T-helper 1 cell (primary cell): ENCODE measurements at places on chromosomes 12 and 14.
A peak's percentile ranks its signal among the peaks of the same experiment; 100 is the strongest.

DNA sequence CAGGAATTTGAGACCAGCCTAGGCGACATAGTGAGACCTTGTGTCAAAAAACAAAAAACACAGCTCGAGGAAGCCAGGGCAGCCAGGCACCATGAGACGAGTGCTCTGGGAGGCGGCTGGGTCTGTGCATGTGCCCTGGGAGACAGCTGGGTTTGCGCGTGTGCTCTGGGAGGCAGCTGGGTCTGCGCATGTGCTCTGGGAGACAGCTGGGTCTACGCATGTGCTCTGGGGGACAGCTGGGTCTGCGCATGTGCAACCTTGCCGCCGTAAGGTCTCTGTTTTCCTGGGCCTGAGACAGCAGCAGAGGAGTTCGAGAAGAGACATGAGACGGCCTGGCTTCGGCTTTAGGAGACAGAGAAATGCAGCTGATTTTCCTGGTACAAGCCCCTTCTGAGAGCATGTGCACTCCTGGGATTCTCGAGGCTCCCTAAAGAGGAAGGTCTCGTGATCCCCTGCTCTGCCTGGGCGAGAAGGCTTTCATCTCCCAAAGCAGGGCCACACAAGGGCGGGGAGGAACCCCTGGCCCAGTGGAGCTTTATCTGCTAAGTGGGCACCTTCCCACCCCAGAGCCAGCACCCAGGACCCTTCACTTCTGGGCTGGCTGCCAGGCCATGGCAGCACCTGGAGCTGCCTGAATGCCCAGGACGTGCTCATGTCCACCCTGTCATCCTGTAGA lies 3.5 kb upstream of the BDKRB1 start:
- no peak for DNase-seq

DNA sequence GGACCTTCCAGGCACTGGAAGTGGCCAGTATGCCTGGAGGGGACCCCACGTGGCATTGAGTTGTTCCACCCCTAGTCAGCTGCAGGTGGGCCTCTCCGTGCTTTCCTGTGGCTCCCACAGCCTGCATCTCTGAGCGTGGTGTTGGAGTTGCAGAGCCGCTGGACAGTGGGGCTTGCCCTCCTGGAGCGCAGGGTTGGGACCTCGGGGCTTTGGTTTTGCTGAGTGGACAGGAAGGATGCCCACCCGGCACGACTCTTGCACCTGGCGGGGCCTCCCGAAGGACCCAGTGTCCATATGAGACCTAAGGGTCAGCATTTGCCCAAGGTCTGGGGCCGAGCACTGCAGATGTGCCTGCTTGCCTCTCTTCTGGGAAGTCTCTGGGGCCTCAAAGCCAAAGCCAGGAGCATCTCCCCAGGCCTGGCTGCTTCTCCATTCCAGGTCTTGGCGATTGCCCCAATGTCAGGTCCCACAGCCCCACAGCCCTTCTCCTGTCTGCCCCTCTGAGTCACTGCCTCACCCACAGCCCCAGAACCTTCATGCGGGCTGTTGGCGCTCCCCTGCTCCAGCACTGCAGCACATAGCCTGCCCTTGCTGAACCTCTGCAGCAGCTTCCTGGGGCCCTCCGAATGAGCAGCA lies 1.5 kb downstream of the PACS2 start:
- DNase-seq = no peak

DNA sequence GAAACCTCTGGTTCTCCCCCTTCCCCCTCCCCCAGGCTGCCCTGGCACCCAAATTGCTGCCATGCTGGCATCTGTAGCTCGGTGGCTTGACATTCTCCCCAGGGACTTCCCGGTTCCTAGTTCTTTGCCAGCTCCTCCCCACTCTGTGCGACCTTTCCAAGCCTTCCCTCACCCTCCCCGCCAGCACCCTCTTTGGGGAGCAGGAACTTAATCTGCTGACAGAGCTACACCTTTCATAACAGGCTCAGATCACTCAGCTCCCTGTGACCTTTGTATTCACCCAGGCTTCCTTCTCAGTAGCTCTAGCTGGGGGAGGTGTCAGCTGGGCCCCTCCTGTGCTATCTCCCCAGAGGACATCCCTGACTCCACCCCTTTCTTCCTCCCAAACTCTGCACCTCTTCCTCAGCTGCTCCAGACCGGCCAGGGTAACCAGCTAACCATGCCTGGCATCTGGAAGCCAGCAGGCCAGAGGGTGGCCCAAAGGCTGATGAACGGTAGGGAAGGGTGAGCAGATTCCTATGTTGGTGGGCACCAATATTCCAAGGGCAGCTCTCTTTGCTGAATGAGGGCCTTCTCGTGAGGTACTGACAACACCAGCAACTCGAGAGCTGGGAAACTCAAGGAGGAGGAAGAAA lies 1.8 kb upstream of the COX14 start:
- DNase-seq = no peak

DNA sequence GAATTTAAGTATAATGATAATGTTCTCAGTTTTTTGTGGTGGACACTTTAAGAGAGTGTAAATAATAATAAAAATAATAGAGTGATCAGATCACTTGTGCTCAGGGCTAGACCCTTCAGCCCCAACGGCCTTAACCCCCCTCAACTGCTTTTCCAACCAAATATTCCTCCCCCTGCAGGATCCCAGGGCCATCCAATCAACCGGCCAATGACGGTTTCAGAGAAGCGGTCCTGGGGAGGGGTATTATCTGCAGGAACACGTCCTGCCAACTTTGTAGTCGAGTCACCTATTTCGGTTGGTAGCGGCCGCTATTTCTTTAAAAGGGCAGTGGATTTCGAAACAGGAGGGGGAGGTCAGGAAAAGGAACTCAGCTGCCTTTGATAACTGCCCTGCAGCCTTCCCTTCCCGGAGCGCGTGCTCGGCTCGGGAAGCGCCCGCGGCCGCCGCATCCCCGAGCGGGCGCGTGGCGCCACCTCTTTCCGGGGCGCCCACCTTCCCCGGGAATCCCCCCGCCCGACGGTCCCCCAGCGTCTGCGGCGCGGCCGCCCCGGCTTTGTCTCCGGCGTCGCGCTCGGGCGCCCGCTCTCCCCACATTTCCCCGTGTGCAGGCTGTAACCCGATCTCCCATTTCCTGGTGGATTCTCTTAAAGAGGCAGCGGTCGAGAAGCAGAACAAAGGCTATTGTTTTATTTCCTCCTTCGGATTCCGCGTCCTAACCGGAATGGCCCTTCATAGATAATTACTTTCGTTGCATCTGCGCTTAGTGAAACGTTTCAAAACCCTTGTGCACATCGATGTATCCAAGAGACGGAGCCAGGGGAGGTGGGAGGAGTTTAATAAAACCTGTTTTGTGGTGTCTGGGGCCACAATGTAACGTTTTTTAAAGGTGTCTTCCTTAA lies 711 bp upstream of the ETV6 start:
- DNase-seq = peak; percentile 71

- DNase-seq = no peak
Measured at GRCh38 chr14:105084741-105085571, 19.7 kb upstream of the GPR132 start.

DNA sequence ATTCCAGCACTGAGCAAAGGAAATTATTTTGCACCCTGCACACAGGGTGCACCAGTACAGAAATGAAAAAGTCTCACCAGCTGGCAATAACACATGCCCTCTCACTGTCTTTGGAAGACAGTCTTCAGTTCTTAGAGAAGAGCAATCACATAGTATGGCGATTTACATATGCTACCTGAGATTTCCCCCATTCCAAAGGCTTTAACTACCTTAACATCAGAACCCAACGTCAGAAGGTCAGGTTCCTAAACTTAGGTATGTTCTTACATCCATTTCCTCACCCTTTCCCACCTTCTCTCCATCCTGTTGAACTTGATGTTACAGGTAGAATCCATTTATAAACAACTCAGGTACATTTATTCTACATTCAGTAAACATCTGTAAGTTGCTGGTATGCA lies 167.8 kb downstream of the PAWR start:
- DNase-seq = no peak

- no peak for DNase-seq
Measured at GRCh38 chr12:19507823-19508222, 68.5 kb downstream of the AEBP2 start.

DNA sequence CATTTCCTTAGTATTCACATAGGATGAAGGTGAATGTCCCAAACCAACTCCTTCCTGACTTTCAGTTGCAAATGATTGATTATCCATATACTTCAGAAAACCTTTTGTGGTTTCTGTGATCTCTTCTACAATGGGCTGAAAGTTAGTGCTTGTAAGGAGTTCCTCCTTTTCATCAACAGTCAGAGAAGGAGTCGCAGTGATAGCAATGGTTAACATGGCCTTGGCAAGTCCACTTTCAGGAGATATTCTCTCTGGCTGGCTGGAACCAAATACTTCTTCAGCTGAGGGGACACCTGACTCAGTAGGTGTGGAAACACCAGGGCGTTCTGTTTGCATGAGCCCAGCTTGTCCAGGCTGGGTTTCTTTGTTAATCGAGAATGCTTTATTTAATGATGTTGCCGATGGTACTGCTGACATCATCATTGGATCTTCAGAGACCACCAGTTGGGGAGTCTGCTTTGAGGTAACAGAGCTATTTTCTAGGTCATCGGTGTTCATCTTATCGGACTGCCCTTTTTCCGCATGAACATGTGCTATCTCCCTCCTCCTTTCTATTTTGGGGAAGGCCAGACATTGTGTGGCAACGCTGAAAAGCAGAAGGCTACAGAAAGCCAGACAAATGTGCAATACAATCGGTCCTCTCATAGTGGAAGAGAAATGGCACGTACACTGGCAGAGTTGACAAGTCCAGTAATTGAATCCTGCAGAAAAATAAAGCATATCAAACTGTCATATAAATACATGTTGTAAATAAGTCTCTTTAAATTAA lies 13.1 kb downstream of the ARMH4 start:
- no peak for DNase-seq

DNA sequence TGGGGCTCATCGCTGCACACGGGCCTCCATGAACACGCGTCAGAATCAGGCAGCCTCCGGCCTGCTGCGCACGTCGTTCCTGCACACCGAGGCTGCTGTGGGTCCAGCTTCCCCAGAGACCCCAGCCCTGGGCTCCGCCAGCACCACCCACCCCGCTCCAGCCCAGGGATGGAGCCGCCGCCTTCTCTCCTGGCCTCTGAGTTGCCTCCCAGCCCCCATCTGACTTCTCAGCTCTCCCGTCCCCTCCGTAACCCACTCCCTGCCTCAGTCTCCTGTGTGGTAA lies 253.9 kb upstream of the SFSWAP start:
- DNase-seq = no peak

- no peak for DNase-seq
Measured at GRCh38 chr12:89225401-89225800, 126.9 kb downstream of the DUSP6 start.

DNA sequence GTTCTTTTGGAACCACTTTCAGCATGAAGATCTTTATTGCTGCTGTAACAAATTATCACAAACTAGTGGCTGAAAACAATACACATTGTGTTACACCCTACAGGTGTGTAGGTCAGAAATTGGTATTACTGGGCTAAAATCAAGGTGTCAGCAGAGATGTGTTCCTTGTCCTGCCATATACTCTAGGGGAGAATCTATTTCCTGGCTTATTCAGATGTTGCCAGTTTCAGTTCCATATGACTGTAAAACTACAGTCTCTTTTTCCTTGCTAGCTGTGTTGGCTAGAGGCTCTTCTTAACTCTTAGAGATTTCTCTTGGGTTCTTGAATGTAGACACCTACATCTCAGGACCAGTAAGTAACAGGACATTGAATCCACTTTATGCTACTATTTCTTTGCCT lies 215.6 kb upstream of the PPFIA2 start:
- no peak for DNase-seq

DNA sequence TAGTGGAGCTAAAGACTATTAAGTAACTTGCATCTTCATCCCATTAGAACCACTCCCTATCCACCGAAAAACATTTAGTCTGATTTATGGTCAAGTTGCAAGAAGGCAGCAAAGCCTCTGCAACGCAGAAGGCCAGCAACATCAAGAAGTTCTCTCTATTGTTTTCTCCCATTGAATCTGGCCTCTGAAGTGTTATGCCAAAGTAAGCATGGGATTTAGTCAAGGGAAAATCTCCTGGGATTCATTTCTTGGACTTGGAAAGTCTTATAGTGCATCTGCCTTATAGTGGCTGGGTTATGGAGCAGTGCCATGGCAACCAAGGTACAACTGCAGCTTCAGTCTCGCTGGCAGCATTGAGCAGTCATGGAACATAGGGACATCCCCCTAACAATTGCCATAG lies 87.7 kb upstream of the KRR1 start:
- no peak for DNase-seq

DNA sequence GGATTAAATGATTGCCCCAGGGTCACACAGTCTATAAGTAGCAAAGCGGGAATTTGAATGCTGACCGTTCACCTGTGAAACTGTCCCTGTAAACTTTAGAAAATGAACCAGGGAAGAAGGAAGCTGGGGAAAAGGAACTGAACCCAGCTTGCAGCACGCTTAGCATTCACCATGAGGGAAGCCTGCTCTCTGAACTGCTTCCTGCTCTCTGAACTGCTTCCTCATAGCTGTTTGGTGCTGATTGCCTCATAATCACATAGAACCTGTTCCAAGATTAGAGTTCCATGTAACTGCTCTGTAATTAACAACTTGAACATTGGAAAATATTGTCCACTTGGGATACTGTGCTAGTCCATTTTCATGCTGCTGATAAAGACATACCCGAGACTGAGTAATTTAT lies 1504.8 kb upstream of the TMEM132C start:
- DNase-seq = no peak

- no peak for DNase-seq
Measured at GRCh38 chr12:5188472-5188871, 144.8 kb downstream of the KCNA5 start.

GRCh38 chr12:94418517-94418916 lies 41.1 kb downstream of the CEP83 start:
- no peak for DNase-seq

GRCh38 chr14:65156568-65157366 lies 54.5 kb upstream of the MAX start:
- no peak for DNase-seq

- no peak for DNase-seq
Measured at GRCh38 chr14:64696355-64696857, 7.8 kb upstream of the PLEKHG3 start.

DNA sequence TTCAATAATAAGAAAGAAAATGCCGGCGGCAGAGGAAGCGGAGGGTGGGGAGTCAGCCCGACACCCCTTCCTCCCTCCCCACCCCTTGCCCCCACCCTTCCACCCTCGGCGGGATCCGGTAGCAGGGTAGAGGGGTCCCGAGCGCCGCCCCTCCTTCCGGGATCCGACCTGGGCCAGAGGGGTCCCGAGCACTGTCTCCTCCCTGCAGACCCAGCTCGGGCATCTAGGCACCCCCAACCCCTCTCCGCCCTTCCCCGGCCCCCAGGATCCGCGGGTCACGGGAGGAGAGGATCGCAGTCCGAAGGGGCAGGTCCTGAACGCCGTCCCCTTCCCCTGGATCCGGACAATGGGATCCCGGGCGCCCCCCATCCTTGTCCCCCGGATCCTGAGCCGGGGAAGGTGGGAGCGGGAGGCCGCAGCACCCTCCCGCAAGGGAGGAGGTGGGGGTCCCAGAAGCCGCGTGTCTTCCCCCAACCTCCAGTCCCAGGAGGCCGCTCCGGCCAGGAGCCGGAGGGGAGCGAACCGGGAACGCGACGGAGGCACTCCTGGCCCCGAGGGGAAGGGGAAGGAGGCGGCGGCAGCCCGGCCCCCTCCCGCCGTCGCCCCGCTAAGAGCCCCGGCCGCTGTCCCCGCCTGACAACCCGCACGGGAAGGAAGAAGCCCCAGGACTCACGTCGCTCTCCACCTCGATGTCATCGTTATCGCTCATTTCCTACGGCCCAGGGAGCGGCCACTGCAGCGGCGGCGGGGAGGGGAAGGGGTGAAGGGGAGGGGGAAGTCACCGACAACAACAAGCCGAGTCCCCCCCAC lies 481 bp downstream of the MAX start:
- DNase-seq = peak; percentile 53
